Activated naive CD4-positive, alpha-beta T cell treated with anti-CD3 and anti-CD28 coated beads, Interleukin-2, amount 50 U/mL, for 72 hours (primary cell): ENCODE measurements at places on chromosomes 7 and 10.

GRCh38 chr7:139488810-139489209 lies 5.3 kb upstream of the KLRG2 start:
- DNase-seq = no peak

DNA sequence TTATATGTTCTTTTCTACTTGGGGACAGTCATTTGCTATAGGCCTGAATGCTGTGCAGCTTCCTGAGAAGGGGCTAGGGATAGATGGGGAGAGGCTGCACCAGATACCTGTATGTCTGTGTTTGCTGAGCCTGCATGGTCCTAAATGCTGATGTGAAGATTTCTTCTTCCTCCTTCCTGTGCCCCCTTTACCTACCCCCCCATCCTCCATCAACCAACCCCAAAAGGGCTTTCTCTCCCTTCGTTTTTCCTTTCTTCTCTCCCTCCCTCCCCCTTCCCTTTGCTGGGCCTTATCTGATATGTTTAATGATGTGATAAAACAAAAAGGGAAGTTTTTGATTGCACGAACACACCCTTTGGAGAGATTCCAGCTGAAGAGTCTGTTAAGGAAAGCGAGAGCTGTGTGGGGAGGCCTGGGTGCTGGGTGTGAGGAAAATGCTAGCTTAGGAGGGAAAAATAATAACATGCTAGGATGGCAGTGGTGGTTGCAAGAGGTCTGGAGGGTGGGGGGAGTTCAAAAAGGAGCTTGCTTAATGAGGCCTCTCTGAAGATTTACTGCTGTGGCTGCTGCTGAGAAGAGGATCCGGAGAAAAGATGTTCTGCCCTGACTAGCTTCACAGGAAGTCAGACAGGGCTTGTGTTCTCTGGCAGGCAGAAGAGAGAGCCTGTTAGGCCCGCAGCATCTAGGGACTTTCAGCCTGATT lies 101.8 kb downstream of the SAMD9 start:
- no peak for DNase-seq

GRCh38 chr7:107860981-107861652 lies 29.9 kb upstream of the DLD start:
- no peak for DNase-seq

GRCh38 chr7:8585591-8585990 lies 152.2 kb downstream of the NXPH1 start:
- no peak for DNase-seq

DNA sequence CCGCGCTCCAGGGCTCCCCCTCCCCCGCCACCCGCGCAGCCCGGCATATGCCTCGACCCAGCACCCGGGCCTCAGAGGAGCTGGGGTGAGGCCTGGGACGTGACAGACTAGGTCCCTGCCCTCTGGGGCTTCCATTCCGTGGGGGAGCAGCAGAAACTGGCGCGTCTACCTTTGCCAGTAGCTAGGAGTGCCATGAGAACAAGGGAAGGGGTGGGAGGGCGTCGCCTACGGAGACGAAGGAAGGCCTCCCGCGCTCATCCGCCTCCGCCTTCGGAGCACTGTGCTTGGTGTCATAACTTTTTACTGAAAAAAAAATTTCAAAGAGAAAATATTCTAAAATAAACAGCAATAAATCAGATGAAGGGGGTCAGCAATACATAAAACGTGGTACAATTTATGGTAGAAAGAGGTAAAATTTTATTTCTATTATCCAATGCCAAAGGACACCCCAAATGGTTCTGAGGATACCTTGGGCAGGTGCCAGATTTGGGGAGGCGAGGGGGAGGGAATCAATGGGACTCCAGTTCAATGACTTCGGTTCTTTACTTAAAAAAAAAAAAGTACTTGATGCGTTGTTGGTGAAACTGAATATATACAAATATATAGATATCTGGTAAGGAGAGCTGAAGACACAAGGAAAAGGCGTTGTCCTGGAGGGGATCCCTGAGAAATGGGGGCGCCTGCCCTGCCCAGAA lies 35.1 kb upstream of the GRID1 start:
- peak; percentile 43 for DNase-seq

- DNase-seq = no peak
Observed at GRCh38 chr10:44965651-44966097, 6.1 kb downstream of the RASSF4 start.

DNA sequence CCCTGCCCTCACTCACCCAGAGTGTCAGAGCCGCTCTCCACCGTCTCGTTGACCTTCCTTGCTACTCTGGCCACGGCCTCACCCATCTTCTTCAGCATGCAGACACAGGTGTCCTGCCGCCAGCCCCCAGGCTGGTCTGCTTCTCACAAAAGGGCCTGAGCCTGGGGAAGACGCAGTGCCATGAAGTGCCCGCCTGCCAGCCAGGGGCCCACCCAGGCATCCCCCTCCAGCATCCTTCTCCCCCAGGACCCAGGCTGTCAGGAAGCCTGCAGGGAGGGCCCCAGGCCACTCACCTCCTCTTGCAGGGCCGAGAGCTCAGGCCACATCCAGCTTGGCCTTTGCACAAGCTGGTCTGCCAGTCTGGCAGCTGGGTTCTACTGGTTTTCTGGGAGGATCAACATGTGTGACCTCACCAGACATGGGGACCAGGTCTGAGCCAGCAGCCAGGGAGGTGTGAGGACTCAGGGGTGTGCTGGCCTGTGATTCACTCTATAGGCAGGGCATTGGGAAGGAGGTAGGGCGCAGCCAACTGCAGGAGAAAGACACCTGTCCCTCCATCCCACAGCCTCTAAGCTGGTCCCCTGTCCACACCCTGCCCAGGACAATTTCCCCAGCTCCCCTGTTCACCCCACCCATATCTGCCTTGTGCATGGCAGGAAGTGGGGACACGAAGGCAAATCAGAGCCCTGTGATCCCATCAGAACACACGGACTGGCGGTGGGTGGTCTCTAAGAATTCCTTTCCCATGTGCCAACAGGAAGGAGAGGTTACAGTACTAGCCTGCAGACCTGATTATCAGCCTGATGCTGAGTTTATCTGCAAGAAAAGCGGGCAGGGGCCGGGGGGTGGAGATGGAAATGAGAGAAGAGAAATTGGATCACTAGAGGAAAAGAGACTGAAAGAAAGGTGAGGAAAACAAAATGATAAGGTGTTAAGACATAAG lies 5.7 kb downstream of the LRRC20 start:
- DNase-seq = no peak
